AG10803 (cell line): ENCODE measurements at places on chromosomes 11 and 22.

DNA sequence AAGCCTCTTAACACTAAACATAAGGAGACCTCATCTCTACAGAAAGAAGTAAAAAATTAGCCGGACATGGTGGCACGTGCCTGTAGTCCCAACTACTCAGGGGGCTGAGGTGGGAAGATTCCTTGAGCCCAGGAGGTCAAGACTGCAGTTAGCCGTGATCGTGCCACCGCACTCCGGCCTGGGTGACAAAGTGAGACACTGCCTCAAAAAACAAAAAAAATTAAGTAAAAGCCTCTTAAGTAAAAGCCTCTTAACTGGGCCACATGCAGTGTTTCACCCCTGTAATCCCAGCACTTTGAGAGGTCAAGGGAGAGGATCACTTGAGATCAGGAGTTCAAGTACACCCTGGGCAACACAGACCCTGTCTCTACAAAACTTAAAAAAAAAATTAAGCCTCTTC is 25.7 kb downstream of the CELF1 start:
- DNase-seq = no peak

GRCh38 chr11:44992181-44992582 is 41.5 kb upstream of the TP53I11 start:
- DNase-seq = no peak

DNA sequence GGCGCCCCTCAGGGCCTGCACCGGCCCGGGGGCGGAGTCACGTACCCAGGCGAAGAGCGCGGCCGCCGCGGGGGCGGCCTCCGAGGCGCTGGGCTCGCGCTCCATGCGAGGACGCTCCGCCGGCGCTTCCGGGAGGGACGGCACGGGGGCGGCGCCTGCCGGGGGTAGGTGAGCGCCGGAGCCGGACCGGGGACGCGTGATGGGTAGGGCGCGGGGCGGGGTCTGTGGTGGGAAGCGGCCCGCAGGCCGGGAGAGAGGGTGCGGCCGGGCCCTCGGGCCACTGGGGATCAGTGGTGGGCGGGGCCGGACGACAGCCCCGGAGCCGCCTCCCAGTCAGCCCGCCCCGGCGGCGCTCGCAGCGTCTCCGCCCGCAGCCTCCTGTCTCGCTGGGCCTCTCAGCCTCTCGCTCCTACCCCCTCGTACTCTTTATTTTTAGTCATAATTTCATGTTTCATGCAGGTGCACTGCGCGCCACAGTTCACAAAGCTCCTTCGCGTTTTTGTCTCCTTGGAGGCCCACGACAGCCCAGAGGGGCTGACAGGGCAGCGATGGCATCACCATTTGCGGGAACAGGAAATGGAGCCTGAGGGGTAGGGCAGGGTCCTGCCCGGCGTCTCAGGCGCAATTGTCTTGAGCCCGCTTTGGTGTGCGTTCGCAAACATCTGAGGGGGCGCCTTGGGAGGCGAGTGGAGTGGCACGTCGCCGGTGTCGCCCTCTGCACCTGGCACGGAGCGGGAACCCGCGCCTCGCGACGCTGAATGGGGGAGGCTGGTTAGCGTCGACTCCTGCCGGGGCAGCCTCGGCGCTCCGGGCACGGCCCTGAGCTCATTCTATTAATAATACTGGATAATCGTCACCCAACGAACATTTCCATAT is at the start of gene SERGEF:
SERGEF (minus strand) TSS at position 142 of the 876 bp plus-strand sequence; CDS start at position 105, 37 bp downstream.
- peak; percentile 83 for DNase-seq

DNA sequence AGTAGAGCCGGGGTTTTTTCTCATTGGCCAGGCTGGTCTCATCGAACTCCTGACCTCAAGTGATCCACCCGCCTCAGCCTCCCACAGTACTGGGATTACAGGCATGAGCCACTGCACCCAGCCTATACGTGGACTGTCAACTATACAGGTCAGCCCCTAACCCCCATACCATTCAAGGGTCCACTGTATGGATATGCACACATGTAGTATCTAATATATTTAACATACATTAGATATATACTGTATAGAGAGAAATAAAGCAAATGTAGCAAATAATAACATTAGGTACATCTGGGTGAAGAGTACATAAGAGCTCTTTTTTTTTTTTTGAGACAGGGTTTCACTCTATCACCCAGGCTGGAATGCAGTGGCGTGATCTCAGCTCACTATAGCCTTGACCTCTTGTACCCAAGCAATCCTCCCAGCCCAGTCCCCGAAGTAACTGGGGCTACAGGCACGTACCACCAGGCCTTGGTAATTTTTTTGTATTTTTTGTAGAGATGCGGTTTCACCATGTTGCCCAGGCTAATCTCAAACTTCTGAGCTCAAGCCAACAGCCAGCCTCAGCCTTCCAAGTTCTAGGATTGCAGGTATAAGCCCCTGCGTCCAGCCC is 1.5 kb upstream of the ATP5MGL start:
- DNase-seq = no peak

DNA sequence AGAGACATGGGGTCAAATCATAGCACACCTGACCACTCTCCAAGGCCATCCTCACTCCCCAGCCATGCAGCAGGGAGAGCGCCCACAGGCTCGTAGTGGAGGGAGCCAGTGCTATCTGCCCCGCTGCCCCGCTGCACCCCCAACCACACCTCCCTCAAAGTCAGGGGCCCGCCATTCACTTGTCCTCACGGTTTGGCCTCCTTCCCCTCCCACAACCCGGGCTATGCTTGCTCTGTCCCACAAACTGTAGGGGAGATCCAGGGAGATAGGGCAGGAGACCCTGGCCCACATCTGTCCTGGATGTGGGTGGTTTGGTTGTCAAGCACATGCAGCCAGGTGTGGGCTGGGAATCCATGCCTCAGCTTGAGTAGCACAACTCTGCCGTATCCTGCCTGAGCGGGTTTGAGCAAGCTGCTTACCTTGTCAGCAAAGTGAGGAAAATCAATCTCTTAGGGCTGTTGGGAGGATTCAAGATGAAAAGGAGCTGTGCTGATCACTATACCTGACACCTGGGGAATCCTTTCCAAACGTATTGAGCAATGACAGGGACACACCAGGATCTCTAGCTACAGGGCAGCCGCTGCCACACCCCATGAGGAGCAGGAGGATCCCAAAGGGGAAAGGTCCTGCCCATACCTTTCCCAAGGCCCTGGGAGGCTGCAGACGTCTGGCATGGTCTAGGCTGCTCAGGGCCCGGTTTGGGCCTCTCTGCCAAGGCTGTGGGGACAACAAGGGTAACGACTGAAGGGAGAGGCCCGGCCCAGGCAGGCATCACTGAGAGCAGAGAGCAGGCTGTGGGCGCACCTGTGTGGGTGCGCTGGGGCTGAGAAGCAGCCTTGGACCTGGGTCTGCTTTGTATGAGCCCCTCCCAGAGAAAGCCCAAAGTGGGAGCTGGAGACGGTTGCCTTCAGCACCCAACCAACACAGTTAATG is 23.3 kb downstream of the KCNJ5 start:
- DNase-seq = no peak

- no peak for DNase-seq
These were observed 37.0 kb downstream of the NEAT1 start for GRCh38 chr11:65459552-65459951.
